ENCODE measurements at places on chromosomes 3 and 15.
A peak's percentile ranks its signal among the peaks of the same experiment; 100 is the strongest.

DNA sequence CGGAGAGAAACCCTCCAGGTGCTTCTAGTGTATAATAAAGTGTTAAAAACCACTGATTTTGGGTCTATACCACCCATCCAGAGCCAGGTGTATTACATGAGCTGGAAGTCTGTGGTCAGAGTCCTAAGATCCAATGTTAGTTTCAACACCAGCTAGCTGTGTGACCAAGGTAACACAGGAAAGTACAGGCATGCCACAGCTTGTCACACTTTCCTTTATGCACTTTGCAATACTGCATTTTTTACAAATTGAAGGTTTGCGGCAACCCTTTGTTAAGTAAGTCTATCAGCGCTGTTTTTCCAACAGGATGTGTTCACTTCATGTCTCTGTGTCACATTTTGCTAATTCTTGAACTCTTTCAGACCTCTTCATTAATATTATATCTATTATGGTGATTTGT lies 201.3 kb upstream of the PRICKLE2 start:
- DNase-seq = no peak

DNA sequence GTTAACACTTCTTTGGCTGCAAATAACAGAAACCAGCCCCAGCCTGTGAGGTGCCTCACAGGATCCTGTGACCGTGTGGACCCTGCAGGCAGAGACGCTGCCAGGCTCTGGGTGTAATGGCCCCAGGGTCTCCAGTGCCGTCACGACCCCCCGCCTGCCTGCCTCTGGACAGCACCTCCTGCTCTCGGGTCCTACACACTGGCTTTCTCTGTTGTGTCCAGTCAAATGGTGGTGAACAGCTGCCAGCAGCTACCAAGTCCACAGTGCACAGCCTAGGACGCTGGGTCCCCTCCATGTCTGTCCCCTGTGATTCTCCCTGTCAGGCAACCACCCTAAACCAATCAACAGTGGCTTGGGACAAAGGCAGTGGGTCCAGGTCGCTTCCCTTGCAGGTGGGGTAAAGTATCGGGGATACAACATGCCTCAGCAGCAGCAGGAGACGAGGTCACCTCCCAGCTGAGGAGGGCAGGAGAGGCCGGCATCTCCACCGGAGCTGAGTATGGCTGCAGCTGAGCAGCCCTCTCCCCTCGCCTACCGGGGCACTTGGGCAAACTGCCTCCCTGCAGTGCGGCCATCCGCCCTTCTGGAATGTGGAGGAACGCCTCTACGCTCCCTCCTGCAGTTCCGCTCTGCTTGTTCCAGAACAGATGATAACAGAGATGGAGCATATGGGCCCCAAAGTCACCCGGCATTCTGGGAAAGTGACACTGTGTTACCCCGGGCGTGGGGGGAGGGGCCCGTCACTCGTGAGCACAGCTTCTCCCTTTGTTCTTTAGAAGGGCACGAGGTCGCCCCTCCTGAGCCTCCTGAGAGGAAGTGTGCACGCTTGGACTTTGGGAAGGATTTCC lies 21.1 kb upstream of the SKOR1 start:
- DNase-seq = peak; percentile 78

- no peak for DNase-seq
Observed at GRCh38 chr3:151219056-151219455, 16.0 kb upstream of the GPR171 start.

DNA sequence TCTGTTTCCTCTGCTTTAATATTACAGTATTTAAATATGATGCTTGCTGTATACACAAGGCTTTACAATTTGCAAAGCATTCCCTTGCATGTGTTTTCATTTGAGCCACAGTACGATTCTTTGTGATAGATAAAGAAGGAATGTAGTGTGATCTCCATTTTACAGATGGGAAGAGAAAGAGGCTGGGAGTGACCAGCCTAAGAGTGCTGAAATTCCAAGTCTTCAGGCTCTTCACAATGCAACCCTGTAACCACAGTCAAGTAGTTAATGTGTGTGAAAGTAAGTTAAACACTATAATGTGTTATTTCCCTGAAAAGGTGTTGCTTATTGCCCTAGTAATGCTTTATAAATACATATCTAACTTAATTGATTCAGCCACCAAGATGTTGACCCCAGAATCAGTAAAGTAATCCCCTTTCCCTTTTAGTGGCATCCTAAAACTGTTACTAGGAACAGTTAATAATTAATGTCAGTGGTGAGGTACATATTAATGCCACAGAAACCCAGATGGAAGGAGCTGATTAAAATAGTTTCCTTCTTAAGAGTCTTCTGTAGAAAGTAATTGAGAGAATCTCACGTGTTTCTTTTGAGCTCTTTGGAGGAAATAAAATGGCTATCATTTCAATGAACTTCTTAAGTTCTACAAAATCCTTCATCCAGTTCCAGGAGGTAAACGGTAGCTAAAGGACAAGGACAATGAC lies 110.4 kb downstream of the IL12A start:
- DNase-seq = no peak

DNA sequence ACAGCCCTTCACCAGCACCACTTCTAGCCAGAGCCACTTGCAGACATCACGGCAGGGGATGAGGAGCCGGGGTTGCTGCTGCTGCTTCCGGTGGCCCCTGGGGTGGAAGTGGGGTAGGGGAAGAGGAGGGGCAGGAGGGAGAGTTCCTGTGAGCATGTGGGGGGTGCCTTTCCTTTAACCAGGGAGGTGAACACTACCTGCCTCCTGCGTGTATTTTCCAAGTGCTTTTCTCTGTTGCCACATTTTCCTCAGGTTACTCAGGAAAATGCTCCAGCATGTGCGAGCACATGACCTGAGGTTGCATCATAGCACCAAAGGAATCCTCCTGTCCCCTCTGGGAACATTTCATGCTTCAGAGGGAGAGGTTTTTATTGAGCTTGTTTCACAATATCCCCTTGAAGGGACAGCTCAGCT lies 12.2 kb upstream of the SACM1L start:
- DNase-seq = peak; percentile 22

GRCh38 chr3:4885316-4885715 lies 93.9 kb upstream of the BHLHE40 start:
- DNase-seq = no peak

DNA sequence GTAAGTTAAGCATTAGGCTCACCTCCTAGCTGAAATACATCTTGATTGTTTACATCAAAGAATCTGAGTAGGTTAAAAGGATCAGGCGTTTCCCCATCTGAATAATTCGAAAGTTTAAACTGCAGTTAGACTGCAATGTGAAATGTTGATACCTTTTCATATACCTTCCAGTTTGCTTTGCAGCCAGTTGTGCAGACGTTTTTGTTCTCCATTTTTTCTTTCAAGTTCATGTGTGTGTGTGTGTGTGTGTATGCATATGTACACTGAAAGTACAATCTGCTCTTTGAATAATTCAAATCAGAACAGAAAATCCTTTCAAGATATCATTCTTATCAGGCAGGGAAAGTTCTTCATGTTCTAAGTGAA lies 2.9 kb downstream of the ITPR1 start:
- DNase-seq = no peak

- no peak for DNase-seq
Observed at GRCh38 chr3:132543011-132543739, 53.9 kb upstream of the ACKR4 start.

- DNase-seq = no peak
Observed at GRCh38 chr3:46221938-46222337, 13.8 kb upstream of the CCR1 start.

GRCh38 chr15:48993380-48993779 lies 29.7 kb upstream of the SHC4 start:
- DNase-seq = no peak

GRCh38 chr3:110744723-110745122 lies 326.9 kb upstream of the NECTIN3 start:
- no peak for DNase-seq

- DNase-seq = no peak
Observed at GRCh38 chr3:138234401-138235179, 47.5 kb downstream of the ARMC8 start.

DNA sequence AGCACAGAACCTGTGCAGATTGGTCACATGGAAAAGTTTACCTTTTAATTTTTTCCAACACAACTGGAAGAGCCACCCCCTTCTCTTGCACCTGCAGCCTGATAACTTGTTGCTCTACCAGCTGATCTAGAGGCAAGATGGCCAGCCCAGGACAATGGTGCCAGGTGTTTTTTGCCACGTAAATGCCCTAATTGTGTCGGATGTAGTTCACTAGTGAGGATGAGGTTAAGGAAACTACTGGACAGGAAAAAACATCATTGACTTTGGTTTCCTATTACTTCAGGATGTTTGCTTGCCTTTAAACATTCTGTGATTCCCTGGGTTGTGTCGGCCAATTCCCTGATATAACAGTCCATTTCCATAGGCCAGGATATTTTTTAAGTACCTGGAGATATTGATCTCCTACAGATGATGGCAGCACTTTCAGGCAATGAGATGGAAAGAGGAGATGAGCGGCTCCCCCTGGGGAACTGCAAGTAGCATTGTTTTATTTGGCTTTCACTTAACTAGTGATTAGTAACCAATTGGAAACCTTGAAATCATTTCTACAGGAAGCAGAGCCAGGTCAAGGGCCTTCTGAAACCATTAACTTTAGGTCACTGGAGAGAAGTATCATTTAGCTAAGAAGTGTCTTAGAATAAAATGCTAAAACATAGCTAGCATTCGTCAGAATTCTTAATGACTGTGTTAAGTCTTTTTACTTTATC lies 72.5 kb downstream of the OSBPL10 start:
- DNase-seq = no peak

- DNase-seq = peak; percentile 76
Observed at GRCh38 chr15:88657326-88658069, 18.7 kb downstream of the ISG20 start.

DNA sequence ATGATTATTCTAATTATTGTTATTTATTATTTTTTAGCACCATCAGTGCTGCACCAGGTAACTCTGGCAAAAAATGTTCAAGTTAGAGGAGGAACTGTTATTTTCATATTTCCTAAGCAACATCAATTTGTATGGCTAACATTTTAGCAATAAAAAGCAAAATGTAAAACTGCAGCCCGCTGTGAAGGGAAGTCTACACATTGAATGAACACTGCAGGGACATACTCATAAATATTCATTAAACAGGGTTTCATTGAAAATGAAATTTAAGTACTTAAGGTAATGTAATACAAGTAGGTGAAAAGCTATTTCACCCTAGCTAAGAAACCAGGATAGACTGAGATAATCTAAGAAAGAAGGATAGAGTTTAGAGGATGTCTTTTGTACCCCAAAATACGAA lies 532.7 kb downstream of the NLGN1 start:
- DNase-seq = no peak

DNA sequence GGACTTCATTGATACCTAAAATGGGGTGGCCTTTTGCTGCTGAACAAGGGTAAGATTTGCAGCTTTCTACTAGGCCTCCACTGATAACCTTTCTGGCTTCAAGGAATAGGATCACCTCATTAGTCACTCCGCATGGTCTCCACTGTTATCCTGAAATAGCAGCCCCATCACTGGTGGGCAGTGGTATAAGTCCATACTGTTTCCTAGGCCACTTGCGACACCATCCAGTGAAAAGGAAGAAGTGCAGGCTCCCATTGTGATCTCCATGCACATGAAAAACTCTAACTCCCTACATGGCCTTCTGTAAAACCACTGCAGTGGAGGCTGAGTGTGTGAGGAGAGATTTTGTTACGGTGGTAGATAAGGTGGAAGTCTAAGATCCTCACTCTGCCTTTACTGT lies 1455.9 kb downstream of the SI start:
- peak; percentile 81 for DNase-seq

DNA sequence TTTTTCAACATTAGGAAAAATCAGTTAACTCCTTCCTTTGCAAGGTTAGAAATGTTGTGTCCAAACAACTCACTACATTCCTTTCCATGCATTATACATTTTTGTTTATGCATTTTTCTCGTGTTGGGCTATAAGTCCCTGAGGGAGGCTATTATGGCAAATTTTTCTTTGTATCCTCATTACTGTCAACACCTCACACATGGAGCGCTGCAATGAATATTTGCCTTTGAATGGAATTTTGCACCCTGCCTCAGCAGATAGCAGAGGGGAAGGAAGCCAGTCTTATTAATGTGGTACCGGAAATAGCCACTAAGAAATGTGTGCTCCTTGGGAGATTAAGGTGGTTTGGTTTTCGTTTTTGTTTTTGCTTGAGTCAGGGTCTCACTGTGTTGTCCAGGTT lies 134.7 kb downstream of the THSD4 start:
- no peak for DNase-seq

GRCh38 chr3:100631236-100631635 lies 21.8 kb downstream of the ADGRG7 start:
- DNase-seq = no peak

- DNase-seq = peak; percentile 32
Observed at GRCh38 chr3:39505866-39506742, 38.6 kb downstream of the MOBP start.

DNA sequence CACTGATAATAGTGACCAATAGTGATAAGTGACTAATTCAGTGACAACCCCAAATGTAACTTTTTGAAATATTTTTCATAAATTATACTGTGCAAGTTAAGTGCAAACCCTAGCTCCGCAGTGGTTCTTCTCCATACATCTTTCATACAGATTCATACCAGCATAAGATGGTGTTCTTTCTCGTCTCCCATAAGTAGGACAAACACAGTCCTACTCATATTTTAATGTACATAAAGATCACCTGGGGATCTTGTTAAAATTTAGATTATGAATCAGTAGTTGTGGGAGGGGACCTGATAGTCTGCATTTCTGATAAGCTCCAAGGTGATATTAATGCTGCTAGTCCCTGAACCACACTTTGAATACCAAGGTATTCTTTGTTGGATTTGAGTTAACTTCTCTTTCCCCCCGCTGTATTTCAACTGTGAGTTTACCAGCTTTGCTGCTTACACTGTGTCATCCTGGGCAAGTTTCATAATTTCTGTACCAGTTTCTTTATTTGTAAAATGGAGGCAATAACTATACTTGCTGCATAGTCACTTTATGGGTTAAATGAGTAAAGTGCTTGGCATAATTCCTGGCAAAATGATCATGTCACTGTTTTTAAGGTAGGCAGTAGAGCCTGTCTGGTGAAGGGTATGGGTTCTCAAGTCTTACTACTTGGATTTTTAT lies 34.7 kb upstream of the C3orf38 start:
- no peak for DNase-seq

DNA sequence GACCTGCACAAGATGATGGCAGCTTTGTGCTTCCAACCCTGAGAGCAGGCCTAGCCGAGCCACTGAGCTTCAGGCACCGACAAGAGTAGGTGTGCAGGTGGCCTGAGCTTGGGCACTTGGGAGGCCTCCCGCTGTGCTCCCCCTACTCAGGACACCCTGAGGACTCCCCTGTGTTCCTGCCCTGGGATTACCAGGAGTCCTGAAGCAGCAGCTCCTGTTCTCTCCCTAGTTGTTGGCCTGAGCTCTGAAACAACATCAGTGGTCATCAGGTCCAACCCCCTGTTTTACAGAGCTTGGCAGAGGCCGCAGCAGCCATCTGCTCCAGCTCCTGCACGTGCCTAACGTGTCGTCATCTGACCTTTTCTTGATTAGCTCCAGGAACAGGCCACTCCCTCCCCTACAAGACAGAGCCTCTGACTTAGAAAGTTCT lies 8.0 kb upstream of the MESP2 start:
- DNase-seq = no peak

DNA sequence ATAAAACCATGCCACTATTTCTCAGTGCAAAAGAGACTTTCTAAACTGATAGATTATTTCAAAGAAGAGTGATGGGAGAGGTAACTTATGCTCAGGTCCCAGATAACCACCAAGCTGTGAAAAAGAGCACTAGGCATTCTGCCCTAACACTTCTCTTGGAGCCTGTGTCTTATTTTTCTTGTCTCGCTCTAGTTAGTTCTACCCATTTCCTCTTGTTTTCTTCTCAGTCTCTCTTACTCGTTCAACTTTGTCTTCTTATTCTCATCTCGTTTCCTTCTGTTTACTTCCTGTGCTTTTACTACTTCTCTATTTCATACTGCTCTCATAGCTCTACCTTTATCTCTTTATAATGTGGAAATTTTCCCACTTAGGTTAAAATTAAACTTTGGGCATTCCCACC lies 91.8 kb upstream of the CGNL1 start:
- DNase-seq = no peak

All from GM23338 (cell line).